ENCODE measurements at places on chromosomes 7 and 10.

GRCh38 chr10:131799429-131799828 lies 101.4 kb upstream of the PPP2R2D start:
- DNase-seq = no peak

DNA sequence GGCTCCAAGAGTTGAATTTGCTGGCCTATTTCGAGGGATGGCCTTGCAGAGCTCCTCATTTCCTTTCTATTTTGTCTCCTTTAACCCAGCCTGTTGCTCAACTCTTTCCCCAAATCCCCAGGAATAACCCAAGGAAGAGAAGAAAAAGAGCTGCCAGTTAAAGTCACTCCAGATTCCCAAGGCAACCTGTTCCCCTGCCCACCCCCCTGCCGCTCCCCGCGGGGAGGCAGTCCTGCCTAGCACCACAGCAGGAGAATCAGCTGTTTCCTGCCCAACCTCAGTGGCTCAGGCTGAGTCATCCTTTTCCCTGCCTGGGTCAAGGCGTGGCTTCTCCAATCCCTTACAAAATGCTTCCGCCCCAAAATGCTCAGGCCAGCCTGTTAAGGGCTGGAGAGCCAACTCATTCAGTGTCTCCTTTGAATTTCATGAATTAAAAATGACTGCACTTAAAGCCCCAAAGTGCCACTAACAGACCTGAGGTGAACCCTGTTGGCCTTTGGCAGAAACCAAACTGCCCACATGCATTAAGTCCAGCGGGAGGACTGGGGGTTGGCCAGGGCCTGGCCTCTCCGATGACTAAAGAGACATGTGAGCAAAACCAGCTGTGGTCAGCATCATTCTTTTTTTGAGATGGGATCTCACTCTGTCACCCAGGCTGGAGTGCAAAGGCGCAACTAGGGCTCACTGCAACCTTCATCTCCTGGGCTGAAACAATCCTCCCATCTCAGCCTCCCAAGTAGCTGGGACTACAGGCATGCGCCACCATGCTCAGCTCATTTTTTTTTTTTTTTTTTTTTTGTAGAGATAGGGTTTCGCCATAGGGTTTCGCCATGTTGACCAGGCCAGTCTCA lies 83.2 kb upstream of the KIF5B start:
- no peak for DNase-seq

- DNase-seq = no peak
These were observed 51.2 kb downstream of the DPCD start for GRCh38 chr10:101639141-101639900.

DNA sequence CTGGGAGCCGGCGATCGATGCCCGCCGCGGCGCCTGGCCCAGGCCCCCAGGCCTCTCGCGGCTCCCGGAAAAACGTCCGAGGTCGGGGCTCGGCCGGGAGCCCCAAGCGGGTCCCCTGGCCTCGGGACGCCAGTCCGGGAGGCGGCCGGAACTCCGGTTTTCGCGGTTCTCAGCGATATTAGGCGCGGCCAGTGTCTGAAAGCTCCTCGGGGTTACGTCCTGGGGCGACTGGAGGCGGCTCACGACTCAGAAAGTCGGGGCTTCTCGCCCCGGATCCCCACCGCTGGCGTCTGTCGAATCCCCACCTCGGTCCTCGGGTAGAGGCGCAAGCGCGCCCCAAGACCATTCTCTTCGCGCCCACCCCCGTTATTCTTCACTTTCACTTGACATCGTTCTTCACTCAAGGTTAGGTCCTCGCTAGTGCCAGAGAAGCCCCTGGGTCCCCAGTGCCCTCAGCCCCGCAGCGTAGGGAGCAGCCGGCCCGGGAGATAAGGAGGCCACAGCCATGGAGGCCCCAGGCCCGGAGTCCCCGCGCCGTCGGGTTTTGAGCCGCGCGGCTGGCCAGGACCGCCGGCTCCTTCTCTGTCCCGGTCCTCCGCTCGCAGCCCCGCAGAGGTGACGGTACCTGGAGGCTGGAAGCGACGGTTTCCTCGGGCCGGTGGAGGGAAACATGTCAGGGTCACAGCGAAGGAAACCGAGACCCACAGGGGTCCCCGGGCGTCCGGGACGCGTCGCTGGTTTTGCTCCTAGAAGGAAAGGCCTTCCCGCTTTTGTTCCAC lies 35.2 kb upstream of the EBLN1 start:
- peak; percentile 36 for DNase-seq

DNA sequence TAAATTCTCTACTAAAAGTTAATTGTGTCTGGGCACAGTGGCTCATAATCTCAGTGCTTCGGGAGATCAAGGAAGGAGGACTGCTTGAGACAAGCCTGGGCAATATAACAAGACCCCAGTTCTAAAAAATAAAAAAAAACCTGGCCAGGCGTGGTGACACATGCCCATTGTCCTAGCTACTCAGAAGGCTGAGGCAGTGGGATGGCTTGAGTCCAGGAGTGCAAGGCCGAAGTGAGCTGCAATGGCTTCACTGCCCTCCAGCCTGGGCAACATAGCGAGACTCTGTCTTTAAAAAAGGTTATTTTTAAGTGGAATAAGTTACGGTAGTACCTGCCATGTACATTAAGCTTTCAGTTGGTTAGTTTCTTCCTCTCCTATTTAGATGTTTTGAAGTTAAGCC lies 28.9 kb downstream of the CDK14 start:
- DNase-seq = no peak

GRCh38 chr7:105637755-105638154 lies 56.5 kb upstream of the EFCAB10 start:
- DNase-seq = peak; percentile 93

DNA sequence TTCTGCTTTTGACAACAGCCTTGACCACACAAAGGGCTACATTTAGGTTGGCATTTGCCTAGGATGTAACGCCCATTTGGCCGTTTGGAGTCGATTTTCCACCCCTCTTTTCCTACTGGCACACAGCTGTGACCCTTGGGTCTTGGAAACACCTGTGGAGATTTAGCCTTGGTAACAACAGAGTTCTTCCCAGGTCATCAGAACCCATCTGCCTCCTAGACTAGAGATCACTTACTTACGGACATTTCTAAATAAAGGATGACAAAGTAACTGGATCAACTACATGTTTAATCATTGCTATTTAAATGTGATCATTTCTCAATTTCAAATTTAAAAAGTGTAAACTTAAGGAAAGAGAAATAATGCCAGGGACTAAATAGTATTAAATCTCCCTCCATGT lies 42.0 kb upstream of the SVIL start:
- no peak for DNase-seq

GRCh38 chr10:96685306-96685705 lies 35.0 kb downstream of the PIK3AP1 start:
- DNase-seq = no peak

- no peak for DNase-seq
These were observed 17.9 kb downstream of the EBF3 start for GRCh38 chr10:129945941-129946760.

DNA sequence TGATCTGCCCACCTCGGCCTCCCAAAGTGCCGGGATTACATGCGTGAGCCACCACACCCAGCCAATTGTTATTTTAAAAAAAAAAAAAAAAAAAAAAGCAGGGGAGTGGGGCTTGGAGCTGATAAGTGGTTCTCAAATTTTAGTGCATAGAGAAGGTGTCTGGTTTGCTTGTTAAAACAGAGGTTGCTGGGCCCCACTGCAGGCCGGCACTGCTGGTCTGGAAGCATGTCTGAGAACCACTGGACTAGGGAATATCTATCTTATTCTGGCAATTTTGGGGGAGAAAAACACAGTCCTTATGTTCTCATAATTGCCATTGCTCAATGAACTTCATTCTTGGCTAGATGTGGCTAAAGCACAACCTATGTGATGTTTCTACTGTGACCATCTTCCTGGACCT lies 19.0 kb upstream of the FIGNL1 start:
- DNase-seq = no peak

- no peak for DNase-seq
These were observed 1063.5 kb upstream of the LRRN3 start for GRCh38 chr7:110027385-110027784.

DNA sequence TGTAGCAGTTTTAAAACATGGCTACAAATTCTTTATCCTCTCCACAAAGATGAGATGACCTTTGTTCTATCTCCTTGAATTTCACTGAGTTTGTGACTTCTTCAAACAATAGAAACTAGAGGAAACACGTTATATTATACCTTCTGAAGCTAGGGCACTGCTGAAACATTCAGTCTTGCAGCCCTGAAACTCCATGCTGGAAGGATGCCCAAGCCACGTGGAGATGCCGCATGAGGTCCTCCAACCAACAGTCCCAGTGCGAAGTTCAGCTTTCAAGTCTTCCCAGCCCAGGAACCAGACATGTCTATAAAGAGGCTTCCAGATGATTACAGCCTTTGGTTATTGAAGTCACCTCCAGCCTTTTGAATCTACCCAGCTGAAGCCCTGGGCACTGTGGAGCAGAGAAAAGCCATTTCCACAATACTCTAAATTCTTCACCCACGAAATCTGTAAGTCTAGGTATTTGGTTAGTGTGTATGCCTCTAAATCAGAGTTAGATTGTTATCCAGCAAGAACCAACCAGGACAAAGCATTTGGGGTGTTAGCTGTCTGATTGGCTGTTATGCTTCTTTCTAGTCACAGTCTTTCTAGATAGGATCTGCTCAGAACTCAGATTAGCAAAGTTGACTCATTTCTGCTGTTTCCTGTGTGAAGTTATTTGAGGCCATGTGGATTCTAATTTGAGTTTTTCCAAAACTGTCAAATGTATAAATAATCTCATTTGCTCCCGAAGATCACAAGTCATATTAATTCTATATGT lies 186.5 kb upstream of the TMEM72 start:
- DNase-seq = no peak

GRCh38 chr10:75807456-75807855 lies 376.0 kb downstream of the LRMDA start:
- no peak for DNase-seq

GRCh38 chr7:140263277-140263676 lies 86.5 kb upstream of the KDM7A start:
- DNase-seq = no peak

- DNase-seq = no peak
These were observed 94.1 kb downstream of the GRM8 start for GRCh38 chr7:127158659-127159058.

DNA sequence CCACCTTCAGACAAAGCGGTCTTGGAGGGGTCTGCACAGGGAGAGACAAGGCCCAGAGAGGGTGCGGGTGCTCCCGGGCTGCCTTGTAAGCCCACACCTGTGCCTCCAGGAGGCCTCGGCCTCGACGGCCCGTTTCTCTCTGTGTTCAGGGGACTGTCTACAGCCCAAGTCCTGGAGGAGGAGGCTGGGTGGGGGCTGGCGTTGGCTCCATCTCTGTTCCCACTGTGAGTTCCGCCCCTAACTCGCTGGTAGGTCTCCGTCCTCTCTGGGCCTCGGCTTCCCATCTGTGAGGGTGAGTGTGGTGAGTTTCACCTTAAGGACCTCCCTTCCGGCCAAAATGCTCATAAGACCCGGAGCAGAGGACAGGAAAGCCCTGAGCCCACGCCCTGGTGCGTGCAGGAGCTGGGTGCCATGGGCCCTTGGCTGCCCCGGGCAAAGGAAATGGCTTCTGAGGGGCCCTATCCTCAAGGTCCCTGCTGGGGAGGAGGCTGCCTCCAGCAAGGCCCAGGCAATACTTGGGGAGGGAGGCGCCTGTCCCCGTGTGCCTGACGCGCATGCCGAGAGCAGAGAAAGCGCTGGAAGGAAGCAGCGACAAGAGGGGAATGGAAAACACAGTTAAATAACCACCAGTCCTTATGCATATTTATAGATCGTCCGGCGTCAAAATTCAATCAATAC lies 276.8 kb downstream of the ELFN1 start:
- DNase-seq = no peak

DNA sequence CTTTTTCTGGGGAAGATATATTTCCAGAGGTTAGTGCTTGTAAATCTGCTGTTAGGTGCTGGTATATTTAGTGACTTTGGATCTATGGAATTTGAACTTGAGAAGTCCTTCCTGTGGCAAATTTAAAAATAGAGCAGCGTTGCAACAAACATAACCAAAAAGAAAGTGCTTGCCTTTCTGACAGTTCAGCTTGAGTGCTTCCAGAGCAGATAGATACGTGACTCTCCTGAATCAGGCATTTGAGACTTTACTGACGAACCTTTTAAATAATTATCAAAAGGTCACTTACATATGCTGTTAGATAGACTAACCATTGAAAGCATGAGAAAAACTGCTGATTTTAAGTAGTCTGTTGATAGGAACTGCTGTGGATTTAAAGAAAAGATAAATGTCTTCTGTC lies 387.5 kb upstream of the LRRTM3 start:
- no peak for DNase-seq

GRCh38 chr10:624605-625332 lies 64.7 kb downstream of the DIP2C start:
- peak; percentile 51 for DNase-seq

DNA sequence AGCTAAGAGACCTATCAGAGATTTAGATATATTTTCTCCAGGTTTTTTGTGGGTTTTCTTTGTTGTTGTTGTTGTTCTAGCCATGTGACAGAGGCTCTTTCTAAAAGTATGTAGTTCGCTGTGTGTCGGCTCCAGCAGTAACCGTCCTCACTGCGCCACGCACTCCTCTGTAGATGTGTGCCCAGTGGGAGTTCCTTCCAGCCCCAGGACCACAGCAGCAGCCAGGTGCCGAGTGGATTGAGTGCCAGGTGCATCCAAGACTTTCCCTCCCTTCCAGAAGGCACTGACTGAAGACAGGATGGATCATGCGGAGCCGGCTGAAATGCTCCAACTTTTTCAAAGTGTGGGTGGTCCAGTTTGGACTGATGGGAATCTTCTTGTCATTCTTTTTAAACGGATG lies 31.8 kb downstream of the WDR86 start:
- no peak for DNase-seq

DNA sequence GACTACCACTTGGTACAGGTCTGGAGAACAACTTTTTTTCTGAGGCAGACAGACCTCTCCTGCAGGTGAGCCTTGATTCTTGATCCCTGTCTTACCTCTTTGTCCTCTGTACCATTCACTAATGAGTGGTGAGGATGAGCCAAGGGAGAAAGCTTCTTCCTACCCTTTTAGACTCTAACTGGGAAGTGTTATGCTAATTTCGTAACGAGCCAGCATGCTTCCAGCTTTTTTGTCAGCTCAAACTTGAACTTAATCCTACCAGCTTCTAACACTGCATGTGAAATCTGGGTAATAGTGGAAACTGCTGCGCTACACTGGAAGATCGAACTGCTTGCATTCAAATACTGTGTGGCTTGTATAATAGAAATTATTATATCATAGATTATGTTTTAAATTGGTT lies 87.0 kb downstream of the NEUROD6 start:
- DNase-seq = no peak

GRCh38 chr10:15043674-15044073 lies at the start of gene OLAH:
OLAH (plus strand) TSS chr10:15043943; CDS start chr10:15047289, 3,346 bp downstream.
- DNase-seq = no peak

DNA sequence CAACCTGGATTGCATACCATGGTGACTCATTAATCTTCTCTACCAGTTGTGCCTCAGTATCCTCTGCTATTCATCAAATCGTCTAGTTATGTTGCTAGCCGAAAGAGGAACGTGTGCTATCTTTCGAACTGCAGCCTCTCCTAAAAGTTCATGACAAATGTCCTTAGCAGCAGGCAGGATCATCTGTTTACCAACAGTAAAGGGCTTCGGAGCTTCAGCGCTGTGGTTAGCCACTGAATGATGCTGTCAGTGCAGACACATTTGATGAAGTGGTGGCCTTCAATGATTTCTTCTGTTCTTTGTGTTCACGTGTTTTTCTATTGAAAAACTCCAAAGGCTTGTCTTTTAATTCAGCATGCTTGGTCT lies 68.8 kb downstream of the CSTF2T start:
- no peak for DNase-seq

GRCh38 chr7:45146531-45147379 lies 10.8 kb upstream of the RAMP3 start:
- no peak for DNase-seq

- no peak for DNase-seq
These were observed 26.5 kb upstream of the VSIR start for GRCh38 chr10:71799608-71800453.

GRCh38 chr10:48457949-48458661 lies 146.8 kb downstream of the ARHGAP22 start:
- DNase-seq = no peak
